Stimulated activated CD4-positive, alpha-beta T cell treated with anti-CD3 and anti-CD28 coated beads, Interleukin-1b, Interleukin-23, amount 100 ng/mL, for 4 hours (primary cell): ENCODE measurements at places on chromosomes 2 and 18.

DNA sequence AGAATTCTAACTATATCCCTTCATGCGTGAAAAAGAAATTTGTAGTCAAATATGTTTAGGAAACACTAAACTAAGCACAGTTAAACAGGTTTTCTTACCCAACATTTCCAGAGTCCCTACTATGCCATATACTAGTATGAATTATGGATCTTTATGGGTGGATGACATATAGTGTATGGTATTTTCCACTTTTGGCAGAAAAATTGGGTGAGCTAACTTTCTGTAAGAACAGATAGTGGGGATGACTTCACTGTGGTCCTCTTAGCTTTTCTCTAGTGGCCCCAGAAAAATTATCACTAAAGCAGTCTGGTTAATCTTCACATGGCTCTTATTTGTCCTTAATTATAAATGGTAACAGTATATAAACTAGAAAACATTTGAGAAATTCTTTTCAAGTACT is 240.0 kb upstream of the GULP1 start:
- DNase-seq: no peak

- DNase-seq: no peak
These were observed 8.5 kb downstream of the SP140L start for GRCh38 chr2:230335461-230335863.

- DNase-seq: no peak
These were observed 646.7 kb upstream of the CDH2 start for GRCh38 chr18:28823506-28824182.

GRCh38 chr2:72895759-72896281 is 8.6 kb downstream of the SPR start:
- DNase-seq: no peak

DNA sequence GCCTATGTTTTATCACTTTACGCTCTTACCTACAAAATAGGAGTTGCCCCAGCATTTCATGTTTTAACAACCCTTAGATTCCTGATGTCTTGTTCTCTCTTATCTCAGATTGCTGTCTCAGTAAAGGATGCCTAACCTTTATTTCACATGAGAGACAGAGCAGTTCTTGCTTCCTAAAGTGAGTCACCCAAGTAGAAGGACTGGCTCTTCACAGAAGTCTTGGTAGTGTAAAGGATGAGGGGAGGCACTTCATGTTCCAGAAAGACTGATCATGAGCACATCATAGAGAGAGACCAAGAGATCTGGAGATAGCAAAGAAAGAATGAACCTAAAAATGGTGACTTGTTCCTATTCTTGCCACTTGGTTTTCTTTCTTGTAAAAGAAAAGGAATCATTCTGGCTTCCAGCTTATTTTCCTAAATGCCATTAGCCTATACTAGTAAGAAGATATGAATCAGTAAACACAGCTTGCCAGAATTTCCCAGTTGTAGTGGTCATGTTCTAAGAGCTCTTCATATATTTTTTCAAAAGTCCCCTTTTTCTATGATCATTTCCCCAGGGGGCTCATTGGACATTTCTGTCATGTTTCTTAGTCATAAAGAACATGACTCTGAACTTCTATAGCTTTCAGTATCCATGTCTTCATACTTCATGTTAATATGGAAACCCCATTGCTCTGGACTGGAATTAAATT is 54.9 kb downstream of the MAPRE2 start:
- DNase-seq: no peak

- no peak for DNase-seq
These were observed 155.3 kb downstream of the UXS1 start for GRCh38 chr2:106038601-106039375.

DNA sequence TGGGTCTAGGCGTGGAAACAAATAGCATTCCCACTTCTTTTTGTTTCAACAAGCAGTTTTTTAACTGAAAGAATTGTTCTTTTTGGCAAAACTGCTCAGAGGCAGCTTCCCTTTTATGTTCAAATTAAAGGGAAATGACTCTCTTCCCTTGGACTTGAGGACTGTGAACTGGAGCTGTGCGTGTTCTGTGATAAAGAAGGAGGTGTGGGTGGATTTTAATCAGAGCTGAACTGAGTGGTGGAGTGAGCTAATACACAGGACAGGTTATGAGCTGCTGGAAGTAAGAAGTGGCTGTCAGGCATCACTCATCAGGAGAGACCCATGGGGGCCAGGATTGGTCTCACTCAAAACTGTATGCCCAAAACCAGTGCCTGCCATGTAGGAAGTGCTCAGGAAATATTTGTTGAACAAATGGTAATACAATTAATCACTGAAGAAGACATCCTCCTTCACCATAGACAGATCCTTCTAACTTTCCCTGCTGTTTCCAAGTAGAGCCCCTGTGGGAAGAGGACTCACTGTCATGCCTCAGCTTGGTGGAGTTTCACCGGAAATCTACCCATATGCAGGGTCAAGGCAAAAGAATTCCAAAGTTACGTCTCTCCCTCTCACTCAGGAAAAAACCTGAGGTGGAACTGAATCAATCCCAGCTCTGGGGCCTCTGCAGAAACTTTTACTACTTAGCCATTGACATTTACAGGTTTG is 55.9 kb downstream of the FEZ2 start:
- no peak for DNase-seq

DNA sequence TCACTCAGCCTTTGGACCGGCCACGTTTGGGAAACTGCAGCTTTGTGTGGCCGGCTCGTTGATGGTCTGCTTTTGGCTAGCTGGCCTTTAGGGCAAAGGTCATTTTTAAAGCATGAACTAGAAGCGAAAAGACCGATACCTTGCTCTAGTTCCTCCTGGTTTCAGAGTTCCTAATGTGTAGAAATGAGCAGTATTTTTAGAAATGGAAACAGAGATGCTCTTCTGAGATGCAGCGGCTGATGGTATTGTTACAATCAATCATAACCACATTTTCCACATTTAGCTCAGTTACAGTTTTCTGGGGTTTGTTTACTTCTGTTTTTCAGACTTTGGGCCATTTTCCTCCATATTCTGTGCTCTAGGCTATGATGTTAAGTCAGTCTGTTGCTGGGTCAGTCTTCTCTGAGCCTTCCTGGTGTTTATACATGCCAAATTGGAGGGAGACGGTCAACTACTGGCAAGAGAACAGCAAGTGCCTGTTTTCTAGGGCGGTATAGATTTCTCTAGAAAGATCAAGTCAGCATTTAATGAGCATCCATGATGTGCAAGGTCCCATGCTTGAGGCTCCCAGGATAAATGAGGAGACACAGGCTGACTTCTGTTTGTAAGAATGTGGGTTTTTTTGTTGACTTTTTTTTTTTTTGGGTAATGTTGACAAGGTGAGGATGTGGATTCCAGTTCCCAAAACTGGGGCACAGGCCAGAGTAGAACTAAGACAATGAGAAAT is 28.0 kb downstream of the RNF144A start:
- no peak for DNase-seq

- DNase-seq: no peak
These were observed 61.1 kb downstream of the XRCC5 start for GRCh38 chr2:216170076-216170763.

GRCh38 chr18:48540251-48541025 is 1.6 kb downstream of the CTIF start:
- DNase-seq: peak; percentile 49

- no peak for DNase-seq
These were observed at the start of gene CD8A for GRCh38 chr2:86790676-86791572. CD8A (minus strand) TSS chr2:86790913; CDS start chr2:86790825, 88 bp downstream.

DNA sequence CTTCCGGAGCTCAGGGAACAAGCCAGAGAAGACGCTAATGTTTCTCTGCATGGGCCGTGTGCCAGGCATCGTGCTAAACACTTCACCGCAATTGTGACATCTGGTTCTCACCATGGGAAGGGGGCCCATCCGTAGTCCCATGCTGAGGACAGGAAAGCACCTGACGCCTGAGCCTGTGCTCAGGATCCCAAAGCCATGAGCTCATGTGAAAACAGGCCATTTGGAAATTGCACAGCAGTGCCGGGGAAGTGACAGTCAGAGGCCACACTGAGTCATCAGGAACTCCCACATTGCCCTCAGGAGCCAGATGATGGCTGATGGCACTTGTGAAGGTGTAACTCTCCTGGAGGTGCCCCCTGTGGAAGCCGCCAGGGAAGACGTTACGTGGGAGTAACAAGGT is 141.0 kb downstream of the INHBB start:
- no peak for DNase-seq

DNA sequence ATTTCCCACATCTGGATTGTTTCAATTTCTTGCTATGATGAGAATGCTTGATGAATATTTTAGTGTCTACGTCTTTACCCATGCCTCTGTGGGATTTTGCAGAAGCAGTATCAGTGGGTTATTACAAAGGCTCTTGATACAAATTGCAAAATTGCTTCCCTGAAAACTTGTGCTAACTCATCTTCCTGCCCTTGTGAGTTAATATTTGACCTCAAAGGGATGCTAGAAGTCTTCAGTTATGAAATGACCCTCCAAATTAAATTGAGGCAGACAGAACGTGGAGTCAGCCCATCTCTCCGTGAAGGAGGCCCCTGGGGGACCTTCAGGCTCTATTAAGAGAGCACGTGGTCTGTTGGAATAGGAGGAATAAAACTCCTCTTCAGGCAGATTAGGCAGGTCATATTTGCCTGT is 239.2 kb upstream of the HS6ST1 start:
- no peak for DNase-seq

GRCh38 chr2:27369471-27370025 is 590 bp downstream of the EIF2B4 start:
- no peak for DNase-seq

DNA sequence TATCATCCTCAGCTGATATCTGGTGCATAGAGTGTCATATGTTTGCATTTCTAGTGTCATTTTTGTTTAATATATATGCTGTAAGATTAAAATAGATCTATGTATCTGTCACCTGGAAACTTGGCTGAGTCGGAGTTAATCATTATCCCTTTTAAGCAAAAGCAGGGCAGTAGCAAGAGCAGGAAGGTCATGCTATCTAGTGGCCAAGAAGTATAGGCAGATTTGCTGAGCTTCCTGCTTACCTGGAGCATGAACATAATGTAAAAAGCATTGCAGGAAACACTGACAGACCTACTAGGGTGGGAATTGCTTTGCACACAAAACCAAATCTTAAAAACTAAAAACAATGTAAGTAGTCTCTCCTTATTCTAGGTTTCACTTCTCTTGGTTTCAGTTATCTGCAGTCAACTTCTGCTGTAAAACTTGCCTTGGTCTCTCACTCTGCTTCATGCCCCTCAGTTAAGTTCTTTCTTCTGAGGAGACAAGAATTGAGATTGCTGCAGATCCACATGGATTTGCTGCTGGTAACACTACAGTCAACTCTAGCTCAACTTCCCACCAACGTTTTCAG is 295.3 kb downstream of the CDH7 start:
- DNase-seq: no peak

GRCh38 chr2:32357318-32358110 is 691 bp downstream of the BIRC6 start:
- DNase-seq: peak; percentile 26

DNA sequence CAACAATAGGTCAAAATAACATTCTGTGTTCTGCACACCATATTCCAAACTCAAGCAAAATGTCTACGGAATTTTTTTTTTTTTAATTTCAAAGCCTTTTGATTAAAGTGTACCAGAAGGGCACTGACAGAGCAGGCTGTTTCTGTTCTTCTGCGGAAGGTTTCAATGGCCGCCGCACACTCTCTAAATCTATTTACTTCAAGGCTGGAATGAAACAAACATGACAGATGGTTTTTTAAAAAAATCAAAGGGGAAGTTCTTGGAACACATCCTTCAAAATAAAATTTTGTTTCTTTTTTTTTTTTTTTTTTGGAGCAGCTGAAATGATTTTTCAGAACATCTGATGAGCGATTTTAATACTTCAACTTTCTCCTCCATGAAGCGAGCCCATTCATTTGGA is 259.1 kb downstream of the TXNL1 start:
- DNase-seq: no peak

GRCh38 chr2:232872826-232873225 is 2.8 kb downstream of the SNORC start:
- no peak for DNase-seq

GRCh38 chr2:190841707-190842505 is 38.7 kb upstream of the GLS start:
- DNase-seq: no peak

DNA sequence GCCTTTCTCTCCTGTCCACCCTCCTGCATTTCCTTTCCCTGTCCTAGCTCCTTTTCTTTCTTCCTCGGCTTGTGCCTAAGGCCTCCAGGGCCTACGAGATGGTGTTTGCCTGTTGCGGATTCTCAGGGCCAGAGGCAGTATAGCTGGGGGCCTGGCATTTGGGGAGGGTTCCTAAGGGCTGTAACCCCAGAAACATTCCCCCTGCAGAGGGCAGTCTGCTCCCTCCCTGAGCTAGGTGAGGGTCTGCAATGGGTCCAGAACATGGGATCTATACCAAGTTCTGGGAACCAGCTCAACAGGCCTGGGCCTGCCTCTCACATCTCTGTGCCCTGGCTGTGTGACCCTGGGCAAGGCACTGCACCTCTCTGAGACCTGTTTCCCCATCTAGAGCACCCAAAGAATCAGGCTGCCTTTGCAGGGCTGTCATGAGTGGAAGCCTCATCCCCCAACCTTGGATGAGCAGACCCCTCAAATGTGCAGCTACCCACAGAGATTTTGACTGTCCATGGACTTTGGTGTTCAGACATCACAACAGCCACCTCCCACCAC is 97.5 kb downstream of the GLI2 start:
- no peak for DNase-seq

- no peak for DNase-seq
These were observed 237.6 kb upstream of the STON1 start for GRCh38 chr2:48292393-48292792.
